Stimulated activated CD8-positive, alpha-beta memory T cell treated with anti-CD3 and anti-CD28 coated beads, Interleukin-4, amount 100 ng/mL, for 24 hours (primary cell): ENCODE measurements at places on chromosomes 2 and 18.

- no peak for DNase-seq
Measured at GRCh38 chr2:110104025-110104771, 11.4 kb downstream of the MALL start.

- no peak for DNase-seq
Measured at GRCh38 chr2:199356412-199356811, 101.3 kb downstream of the SATB2 start.

GRCh38 chr18:23618862-23619387 is 32.6 kb upstream of the NPC1 start:
- DNase-seq, result no peak

DNA sequence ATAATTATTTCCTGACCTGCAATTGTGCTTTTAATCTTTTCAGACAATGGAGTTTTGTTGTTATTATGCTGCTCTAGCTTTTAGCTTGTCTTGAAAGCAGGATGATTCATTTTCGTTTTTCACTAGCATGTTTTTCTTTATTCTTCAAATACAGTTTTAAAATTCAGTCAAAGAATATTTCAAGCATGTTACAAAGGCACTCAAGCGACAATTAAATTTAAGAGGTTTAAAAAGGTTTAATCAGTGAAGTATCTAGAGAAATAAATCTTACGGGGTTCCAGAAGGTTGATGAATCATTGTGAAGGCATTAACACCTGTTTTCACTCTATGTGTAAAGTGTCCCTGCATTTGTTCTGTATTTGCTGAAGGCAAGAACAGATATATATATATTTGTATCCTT is 390.7 kb upstream of the TMEFF2 start:
- DNase-seq, result no peak

DNA sequence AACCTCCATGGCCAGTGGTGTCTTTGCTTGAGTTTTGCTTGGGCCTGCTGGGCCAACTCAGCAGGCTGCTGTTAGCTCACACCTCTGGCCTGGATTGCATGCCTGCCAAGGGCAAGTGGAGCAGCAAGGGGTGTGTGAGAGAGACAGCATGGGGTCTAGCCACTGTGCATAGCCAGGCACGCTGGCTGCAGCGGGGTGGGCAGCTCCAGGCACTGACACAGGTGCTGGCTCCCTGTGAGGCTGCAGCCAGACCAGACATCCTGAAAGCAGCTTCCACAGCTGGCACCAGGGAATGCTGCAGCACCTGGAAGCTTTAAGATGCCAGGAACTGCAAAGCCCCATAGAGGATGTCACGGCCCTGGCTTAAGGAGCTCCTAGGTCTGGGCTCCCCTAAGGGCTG is 376.4 kb upstream of the VWC2L start:
- DNase-seq, result no peak

- no peak for DNase-seq
Measured at GRCh38 chr2:223894968-223895367, 50.2 kb downstream of the WDFY1 start.

- DNase-seq, result no peak
Measured at GRCh38 chr2:121297217-121297830, 12.3 kb upstream of the TFCP2L1 start.

DNA sequence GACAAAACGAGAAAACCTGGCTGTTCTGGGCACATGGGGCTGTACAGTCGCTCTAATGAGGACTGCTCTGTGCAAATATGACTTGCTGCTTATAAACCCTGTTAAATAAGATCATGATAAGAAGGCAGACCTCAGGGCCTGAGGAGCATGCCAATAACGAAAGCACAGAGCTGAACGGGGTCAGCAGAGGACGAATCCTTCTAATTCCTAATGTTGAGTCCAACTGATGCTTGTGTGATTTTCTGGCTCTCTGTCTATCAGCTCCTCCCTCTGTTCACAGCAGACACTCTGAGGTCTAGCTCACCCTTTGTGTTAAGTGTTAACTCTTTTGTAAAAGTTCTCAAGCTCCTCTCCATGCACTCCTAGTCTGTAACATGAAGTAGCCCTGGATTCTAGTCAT is 167.2 kb upstream of the REV1 start:
- no peak for DNase-seq

DNA sequence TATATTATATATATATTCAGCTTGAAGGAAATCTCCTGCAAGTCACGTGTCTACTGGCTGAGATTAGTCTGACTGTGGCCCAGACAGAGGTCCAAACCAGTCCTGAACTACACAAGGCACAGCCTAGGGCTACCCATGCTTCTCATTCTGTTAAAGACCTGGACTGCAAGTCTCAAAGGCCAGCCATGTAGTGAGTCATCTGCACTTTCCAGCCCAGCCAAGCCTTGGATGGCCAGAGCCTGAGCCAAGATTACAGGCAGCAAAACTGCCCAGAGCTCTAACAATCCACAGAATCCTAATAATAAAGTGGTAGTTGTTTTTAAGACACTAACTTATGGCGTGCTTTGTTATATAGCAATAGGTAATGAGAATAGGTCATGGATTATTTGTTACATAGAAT is 259.6 kb downstream of the SS18 start:
- DNase-seq, result no peak

- no peak for DNase-seq
Measured at GRCh38 chr2:84972207-84972783, 1.3 kb downstream of the KCMF1 start.

GRCh38 chr2:69010437-69011194 is 2.4 kb upstream of the ANTXR1 start:
- no peak for DNase-seq

DNA sequence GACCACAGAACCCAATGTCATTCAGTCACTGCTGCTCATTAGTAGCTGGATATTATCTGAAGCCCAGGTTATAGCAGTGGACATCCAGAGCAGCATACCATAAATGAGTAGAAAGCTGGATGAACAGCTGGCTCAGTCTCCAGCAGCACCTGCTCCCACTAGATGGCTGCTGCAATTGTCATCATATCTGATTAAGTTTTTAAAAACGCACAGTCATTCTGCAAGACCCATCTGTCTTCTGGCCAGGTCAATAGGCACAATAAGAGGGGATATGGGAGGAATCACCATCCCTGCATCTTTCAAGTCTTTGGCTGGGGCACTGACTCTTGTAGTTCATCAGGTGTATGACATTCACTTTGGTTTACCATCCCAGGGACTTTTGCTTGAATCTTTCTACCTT is 55.1 kb upstream of the XDH start:
- no peak for DNase-seq

GRCh38 chr2:100193291-100193710 is 50.9 kb upstream of the AFF3 start:
- DNase-seq, result no peak

- DNase-seq, result no peak
Measured at GRCh38 chr2:66704786-66705185, 269.9 kb downstream of the MEIS1 start.

GRCh38 chr2:11683966-11684365 is 14.0 kb upstream of the NTSR2 start:
- no peak for DNase-seq

GRCh38 chr2:86695053-86695691 is 24.9 kb upstream of the RMND5A start:
- no peak for DNase-seq

GRCh38 chr18:2570772-2571199 is 519 bp downstream of the METTL4 start:
- DNase-seq, result peak; percentile 45

DNA sequence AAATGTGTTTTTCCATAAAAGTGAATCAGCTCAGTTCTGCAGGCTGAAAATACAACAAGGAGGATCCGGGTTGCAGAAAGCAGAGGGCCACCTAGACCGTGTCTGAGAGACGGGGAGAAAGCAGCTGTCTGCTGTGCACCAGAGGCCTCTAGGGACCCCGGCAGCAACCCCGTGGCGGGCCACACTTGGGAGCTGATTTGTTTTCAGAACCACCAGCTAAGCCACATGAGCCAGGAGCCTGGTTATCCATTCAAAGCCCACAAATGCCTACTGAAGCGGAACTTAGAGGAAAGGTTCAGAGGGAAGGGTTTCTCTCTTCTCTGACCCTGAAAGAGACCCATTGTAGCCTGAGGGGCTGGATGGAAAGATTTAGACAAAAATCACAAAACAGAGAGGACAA is 28.4 kb upstream of the ID2 start:
- no peak for DNase-seq

- DNase-seq, result no peak
Measured at GRCh38 chr2:176473177-176473576, 203.9 kb downstream of the MTX2 start.

DNA sequence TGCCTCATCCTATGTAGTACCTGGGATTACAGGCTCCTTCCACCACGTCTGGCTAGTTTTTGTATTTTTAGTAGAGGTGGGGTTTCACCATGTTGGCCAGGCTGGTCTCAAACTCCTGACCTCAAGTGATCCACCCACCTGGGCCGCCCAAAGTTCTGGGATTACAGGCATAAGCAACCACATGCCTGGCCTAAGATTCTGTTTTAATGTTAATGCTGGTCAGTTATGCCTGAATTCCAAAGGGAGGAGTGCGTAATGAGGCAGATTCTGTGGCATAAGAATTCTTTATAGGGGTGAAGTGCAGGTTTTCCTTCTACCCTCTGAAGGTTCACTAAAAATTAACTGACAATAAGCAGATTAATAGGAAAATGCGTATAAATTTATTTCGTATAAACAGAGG is 1343.8 kb upstream of the LRRTM1 start:
- no peak for DNase-seq

DNA sequence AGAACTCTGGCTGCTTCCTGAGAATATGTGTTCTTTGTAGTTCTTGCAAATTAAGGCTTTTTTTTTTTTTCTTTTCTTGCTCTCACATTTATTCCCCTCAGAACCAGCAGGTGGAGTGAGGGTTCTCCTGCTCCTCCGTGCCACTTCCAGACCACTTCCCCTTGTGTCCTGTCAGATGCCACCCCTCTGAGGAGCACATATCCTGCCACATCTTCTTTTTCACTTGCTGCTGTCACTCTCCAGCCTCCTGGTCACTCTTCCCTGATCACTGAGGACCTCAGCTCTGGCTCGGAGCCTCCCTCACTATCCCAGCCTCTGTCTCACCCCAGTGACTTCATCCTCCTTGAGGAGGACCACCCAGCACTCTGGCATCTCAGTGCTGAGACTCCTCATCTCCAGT is 100.5 kb downstream of the TACR1 start:
- no peak for DNase-seq

- no peak for DNase-seq
Measured at GRCh38 chr2:235492850-235493344, 946 bp upstream of the AGAP1 start.

- no peak for DNase-seq
Measured at GRCh38 chr18:65227970-65228369, 522.8 kb upstream of the CDH7 start.

- DNase-seq, result no peak
Measured at GRCh38 chr2:149346272-149346671, 15.9 kb downstream of the LYPD6 start.
